ENCODE measurements at places on chromosomes 3 and 15.

DNA sequence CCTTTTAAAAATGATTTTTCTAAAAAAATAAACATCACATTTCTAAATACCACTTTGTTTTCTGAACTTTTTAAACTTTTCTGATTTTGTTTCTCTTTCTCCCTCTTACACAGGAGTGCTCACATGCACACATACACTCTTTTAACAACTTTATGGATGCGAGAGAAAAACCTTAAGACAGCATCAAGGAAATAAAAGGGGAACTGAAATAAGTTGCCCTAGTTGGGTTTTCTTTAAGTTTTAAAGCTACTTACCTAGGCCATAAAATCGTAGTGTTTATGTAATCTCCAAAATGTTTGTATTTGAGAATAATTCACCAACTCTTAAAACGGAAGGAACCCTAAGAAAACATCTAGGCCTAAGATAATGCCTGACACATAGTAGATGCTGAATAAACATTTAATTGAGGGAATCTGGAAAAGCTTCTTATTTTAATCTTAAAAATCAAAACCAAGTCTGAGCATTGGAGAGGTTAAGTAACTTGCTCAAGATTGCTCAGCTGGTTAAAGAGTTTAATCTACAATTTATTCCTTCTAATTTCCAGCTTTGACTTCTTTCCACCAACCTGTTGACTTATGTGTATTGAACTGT lies 1.2 kb upstream of the BBX start:
- no peak for DNase-seq
- no peaks in the 10 kb centered on the region for H3K27me3 ChIP-seq
- H3K27ac ChIP-seq, result no peak overlapping the region
- H3K4me3 ChIP-seq, result no peak overlapping the region
- H3K4me1 ChIP-seq, result peaks cover 5% of the 10 kb centered on the region

- H3K4me3 ChIP-seq, result no peak overlapping the region
- H3K36me3 ChIP-seq, result peaks cover 10% of the 10 kb centered on the region
- H3K27ac ChIP-seq, result no peak overlapping the region
- DNase-seq, result no peak
- H3K4me1 ChIP-seq, result no peaks in the 10 kb centered on the region
Observed at GRCh38 chr3:168034152-168034928, 61.4 kb downstream of the GOLIM4 start.

DNA sequence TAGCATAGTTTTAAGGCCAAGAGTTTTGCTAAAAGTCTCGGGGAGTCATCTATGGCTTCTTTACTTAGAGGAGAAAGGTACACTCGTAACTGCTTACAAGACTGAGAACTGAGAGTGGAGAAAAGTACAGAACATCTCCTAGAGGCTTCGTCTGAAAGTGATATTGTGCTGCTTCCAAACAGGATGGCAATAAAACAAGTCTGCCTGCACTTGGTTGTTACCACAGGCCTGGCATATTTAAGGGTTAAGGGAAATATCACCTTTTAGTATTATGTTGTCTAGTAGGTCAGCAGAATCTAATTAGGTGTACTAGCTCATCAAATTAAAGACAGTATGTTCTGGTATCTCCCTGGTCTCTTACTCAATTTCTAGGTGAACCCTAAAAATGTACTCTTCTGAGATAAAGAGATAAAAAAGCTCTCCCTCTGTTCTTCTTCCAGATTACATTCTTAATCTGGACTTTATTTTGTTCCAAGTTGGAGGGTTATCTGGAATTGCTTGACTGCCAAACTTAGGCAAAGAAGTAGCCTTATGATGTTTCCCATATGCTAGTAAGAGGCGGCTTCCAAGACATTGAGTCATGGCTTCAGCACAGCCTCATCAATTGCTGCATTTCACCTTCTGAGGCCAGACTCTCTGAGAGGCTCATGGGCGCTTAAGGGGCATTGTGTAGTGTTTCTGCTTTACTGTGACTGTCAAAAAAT lies 181.3 kb downstream of the LSAMP start:
- no peaks in the 10 kb centered on the region for H3K4me1 ChIP-seq
- H3K27ac ChIP-seq, result no peak overlapping the region
- H3K27me3 ChIP-seq, result no peaks in the 10 kb centered on the region
- H3K36me3 ChIP-seq, result no peaks in the 10 kb centered on the region

DNA sequence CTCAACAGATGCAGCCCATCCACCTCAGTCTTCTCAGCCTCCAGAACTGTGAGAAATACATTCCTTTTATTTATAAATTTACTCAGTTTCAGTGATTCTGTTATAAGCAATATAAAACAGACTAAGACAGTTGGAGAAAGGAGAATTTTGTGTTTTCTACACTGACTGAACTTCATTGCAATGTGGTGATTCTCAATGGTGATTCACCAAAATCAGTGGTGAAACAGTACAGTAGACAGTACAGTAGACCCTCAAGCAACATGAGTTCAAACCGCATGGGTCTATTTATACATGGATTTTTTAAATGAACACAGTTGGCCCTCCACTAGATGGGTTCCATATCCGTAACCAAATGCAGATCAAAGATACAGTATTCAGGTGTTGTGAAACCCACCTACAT lies 403.1 kb upstream of the TGFBR2 start:
- H3K27ac ChIP-seq, result no peak overlapping the region
- no peaks in the 10 kb centered on the region for H3K36me3 ChIP-seq
- no peaks in the 10 kb centered on the region for H3K4me1 ChIP-seq
- H3K4me3 ChIP-seq, result no peak overlapping the region
- no peaks in the 10 kb centered on the region for H3K27me3 ChIP-seq

- H3K4me3 ChIP-seq, result no peak overlapping the region
- no peaks in the 10 kb centered on the region for H3K4me1 ChIP-seq
- no peaks in the 10 kb centered on the region for H3K27me3 ChIP-seq
- no peak overlapping the region for H3K27ac ChIP-seq
Observed at GRCh38 chr3:190543671-190544070, 29.8 kb downstream of the IL1RAP start.

- H3K36me3 ChIP-seq, result no peaks in the 10 kb centered on the region
- no peak overlapping the region for H3K4me3 ChIP-seq
- no peak overlapping the region for H3K27ac ChIP-seq
- H3K27me3 ChIP-seq, result no peaks in the 10 kb centered on the region
- DNase-seq, result no peak
Observed at GRCh38 chr3:67461667-67462142, 192.7 kb downstream of the SUCLG2 start.

DNA sequence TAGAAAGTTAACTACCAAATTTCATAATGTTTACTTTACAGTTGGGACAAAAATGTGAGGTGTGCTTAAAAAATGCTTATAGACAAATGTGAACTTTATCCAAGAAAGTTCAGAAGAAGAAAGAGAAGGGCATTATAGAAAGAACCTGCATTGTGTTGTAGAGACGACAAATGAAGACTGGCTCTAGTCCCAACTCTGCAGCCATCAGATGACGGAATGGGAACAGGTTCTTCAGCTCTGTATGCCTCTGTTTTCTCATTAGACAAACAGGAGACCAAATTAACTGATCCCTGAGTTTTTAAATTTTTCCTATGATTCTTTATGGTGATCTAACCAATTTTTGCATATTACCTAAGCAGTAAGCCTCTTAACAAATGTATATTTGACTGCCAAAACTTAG lies 49.2 kb downstream of the PDZRN3 start:
- H3K27me3 ChIP-seq, result no peaks in the 10 kb centered on the region
- DNase-seq, result no peak
- H3K27ac ChIP-seq, result no peak overlapping the region
- peaks cover 17% of the 10 kb centered on the region for H3K4me1 ChIP-seq
- H3K4me3 ChIP-seq, result no peak overlapping the region
- H3K36me3 ChIP-seq, result no peaks in the 10 kb centered on the region

DNA sequence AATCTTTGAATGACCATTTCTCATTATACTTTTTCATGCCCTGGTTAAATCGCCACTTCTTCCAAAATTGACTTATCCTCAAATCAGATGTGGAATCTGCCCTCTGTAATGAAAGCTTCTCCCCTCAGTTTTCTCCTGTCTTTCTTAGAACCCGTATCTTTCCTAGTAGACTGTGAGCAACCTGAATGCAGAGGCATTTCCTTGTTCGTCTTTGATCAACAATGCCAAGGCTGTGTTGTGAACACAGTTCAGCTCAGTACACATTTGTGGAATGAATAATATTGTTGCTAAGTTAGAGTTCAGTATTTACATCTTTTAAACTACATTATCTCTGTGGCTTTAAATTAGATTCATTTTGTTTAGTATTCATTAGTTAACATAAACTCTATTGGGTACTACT lies 123.3 kb downstream of the TPRG1 start:
- no peaks in the 10 kb centered on the region for H3K36me3 ChIP-seq
- H3K4me1 ChIP-seq, result peaks cover 2% of the 10 kb centered on the region
- H3K27ac ChIP-seq, result no peak overlapping the region
- H3K27me3 ChIP-seq, result no peaks in the 10 kb centered on the region

DNA sequence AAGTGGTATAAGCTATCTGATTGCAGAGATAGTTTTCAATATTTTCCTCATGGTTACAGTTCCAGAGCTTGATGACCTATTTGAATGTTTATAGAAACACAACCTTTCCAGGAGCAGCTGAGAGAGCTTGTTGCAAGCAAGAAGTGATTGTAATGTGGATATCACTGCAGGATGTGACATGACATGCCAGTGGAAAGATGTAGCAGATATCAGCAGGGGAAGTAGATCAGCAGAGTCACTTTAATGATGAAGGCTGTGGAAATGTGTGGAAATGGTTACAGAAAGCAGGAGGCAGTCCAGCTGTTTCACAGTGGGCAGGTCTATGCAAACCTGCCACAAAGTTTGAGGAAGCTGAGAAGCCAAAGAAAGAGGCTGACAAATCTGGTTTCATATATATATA lies 21.0 kb downstream of the TMEM158 start:
- no peak overlapping the region for H3K4me3 ChIP-seq
- H3K4me1 ChIP-seq, result peaks cover 3% of the 10 kb centered on the region
- H3K36me3 ChIP-seq, result no peaks in the 10 kb centered on the region
- no peak overlapping the region for H3K27ac ChIP-seq
- no peaks in the 10 kb centered on the region for H3K27me3 ChIP-seq
